ENCODE measurements at places on chromosomes 2 and 18.

- DNase-seq = no peak
Observed at GRCh38 chr18:10563886-10564285, 38.1 kb downstream of the NAPG start.

DNA sequence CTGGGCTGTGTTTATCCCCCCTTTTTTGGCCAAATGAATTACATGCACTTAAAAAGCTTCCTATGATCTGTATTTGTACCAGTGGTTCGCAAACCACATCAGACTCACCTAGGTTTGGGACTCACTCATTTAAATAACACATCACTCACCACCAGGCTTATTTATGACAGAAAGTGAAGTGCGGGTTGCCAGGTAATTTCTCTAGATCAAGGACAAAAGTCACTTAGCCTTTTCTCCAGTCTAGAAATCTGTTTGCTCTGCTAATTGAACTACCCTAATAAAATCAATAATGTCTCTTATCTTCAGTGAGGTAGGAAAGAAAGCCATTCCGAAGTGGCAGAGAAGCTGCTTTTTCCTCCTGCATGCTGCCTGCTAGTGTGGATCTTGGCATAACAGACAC is 88.1 kb upstream of the SLC8A1 start:
- DNase-seq = no peak

DNA sequence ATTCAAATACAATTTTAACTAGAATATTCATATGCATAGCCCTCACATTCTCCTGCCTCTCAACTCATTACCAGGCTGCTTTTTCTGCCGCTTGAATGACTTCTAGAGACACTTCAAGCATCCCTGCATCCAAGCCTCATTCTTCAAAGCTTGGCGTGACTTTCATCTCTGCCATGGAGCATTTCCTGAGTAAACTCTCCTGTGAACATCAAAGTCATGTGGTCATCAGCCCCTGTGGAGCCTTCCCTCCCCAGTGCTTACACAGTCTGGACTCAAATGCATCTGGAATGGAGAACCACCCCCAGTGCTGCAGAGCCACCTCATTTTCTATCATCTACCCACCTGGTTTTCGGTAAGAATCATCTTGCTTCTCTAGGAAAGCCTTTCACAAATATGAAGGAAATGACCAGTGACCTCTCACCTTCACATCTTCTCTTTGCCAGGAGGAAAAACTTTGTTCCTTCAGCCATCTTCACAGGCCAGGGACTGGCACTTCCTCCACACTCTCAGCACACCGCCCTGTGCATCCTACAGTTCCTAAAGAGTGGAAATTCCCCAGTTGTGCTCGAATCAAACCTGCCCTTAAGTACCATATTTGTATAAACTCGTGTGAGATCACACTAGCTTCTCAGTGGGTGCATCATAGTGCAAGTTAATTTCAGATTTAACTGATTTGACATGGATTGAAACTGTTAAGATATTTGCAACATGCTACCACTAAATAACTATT is 116.4 kb downstream of the COL6A3 start:
- DNase-seq = no peak

DNA sequence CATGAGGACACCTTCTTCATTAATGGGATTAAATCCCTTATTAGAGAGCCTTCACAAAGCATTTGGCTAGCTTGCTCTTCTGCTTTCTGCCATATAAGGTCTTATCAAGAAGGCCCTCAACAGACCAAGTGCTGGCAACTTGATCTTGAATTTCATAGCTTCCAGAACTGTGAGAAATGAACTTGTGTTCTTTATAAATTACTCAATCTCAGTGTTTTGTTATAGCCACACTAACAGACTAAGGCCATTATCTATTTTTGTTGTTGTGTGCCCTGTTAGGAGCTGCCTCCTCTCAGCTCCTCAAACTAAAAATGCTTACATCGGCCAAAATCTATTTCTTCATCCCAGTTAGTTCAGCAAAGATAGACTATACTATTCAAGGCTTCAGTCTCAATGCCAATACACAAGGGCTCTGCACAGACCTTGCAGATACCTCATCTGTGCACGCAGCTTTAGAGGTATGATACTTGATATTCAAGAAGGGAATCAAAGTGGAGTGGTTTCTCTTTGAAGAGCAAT is 182.9 kb downstream of the GPD2 start:
- DNase-seq = no peak

DNA sequence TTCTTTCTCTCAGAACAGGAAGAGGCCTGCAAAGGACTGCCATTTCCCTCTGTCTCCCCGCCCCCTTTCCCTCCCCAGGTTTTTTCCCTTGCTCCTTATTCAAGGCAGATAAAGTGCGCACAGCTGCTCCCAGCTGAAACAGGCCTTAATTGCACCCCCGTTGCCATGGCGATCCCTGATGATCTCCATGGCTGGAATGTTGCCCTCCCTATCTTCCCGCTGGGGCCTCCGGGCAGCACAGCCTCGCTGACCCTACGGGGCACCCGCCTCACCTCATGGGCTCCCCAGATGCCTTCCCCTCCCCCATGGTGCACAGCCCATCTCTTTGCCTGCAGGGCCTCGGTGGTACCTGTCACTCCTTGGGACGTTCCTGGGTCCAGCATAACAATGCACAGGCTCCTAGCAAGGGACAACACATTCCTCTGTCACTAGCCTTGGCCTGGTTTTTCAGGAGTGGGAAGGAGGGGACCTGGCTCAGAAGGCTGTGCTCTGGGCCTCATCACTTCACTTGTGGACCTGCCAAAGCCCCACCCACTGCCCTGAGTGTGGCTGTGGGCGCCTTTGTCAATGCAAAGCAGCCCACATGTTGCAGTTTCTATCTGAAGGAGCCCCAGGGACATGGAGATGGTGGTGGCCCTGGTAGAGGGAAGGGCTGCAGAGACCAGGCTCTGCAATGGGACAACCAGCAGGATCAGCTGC is 115.0 kb downstream of the CELF4 start:
- DNase-seq = no peak

- DNase-seq = no peak
Observed at GRCh38 chr2:212030709-212031108, 507.9 kb downstream of the ERBB4 start.

- DNase-seq = no peak
Observed at GRCh38 chr18:39421276-39421675, 1855.7 kb upstream of the CELF4 start.

GRCh38 chr2:56811401-56811800 is 627.6 kb downstream of the CCDC85A start:
- DNase-seq = no peak

GRCh38 chr2:239106966-239107365 is 259.1 kb downstream of the TWIST2 start:
- DNase-seq = no peak

GRCh38 chr2:60512062-60512622 is 41.3 kb downstream of the BCL11A start:
- DNase-seq = no peak

DNA sequence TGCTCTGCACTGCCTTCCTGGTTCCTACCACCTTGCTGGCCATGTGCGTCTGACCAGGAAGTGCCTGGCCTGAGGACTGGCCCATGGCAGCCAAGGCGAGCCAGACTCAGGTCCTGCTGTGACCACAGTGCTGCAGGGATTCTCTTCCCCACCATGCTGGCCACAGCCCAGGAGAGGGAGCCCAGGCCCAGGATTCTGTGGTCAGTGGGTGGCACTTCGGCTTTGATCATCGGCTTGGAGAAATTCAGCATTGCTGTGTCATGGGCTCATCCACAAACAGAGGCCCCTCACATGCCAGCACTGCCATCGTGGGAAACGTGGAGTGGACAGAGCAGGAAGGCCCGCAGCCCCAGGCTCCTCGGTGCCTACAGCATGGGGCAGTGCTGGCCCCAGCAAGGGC is 211.6 kb downstream of the SEPTIN10 start:
- no peak for DNase-seq

- no peak for DNase-seq
Observed at GRCh38 chr2:220165401-220165800, 538.0 kb downstream of the SLC4A3 start.

DNA sequence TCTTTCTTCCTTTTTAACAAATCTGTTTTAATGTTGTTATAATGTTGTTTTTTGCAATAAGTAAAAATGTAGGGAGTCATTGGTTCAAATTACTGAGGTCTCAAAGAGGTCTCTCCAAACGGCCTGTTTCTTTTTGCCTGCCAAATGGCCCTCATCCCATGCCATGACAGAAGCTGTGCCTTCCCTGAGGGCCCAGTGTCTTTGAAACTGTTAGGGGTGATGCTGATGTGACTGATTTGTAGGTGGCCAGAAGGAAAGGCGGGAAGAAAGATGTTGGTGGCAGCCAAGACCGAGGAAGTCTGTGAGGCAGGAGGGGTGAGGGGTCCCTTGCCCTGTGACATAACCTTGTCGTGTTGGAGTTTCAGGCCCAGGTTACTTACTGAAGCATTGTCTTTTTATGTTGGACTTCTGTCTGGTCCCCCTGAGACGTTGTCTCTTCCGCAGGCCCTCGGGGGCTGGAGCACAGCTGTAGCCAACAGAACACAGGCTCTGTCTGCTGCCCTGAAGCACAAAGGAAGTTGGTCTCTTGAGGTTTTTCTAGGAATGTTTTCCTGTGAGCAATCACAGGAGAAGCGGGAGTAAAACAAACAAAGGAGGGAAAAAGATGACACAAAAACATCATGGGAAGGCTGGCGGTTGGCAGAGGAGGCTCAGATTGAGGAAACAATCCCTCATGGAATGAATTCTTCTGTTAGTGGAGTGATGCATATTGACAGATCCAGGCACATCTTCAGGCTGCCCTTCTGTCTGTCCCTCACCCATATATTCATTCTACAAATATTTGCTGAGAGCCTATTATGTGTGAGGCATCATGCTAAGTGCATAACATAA is 4.9 kb upstream of the ST3GAL5 start:
- DNase-seq = no peak

GRCh38 chr18:46950064-46950656 is 32.8 kb downstream of the KATNAL2 start:
- no peak for DNase-seq

DNA sequence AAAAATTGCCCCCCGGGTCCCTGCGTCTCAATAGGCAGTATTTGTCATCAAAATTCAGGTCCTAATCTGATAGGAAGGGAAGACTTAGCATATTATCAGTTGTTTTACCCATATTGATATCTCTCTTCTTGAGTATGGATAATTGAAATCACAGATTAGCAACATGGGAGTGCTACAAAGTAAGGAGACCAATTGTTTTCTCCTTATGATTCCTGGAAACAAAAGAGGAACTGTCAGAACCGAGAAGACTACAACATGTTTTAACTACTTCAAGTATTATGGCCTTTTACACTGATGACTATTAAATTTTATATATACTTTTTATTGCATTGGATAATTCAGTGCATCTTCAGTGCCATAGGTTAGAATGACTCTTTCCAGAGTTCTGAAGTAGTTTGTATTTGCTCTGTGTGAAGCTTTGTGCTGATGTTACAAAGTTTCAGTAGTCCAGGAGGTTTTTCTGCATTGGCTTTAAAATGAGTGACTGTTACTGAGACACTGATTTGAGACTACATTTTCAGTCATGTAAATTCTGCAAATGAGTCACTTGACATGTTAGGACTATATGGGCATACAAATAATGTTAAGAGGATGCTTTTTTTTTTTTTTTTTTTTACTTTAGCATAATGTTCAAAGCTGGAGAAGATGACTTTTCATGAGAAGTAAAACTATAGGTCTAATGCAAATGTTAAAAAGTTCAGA is 19.7 kb upstream of the TLK1 start:
- DNase-seq = no peak

- no peak for DNase-seq
Observed at GRCh38 chr2:74206180-74206688, 7.8 kb downstream of the MTHFD2 start.

DNA sequence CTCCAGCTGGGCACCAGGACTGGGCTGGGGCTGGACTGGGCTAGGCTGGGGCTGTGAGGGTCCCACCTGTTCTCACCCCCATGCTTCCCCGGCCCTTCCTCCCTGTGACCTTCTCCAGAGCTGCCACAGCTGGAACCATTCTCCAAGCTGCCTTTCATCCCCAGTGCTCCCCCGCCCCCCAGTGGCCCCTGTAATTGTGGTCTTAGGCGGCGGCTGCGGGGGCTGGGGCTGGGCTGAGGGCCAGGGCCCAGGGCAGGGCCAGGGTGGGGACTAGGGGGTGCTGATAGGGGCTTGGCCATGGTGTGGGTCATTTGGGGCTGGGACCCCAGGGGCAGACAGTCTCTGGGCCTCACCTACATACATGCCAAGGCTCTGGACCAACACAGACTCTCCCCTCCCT is 2.8 kb upstream of the WNT10A start:
- no peak for DNase-seq

DNA sequence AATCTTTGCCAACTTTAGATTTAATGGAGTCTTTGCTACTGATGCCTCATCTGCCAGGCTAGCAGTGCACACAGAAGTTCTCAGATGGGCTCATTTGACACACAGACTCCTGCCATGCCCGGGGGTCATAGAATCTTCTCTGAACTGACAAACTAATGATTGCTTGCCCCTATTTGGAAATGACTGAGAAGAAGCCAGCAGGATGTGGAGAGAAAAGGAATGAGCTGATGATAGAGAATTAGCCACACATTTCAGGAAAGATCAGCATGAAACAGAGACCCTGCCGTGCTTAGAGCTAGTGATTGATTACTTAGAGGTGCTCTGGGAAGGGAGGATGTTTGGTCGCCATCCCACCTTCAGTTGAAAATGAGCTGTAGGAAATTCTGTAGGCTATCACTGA is 178.5 kb downstream of the TPGS2 start:
- DNase-seq = no peak

DNA sequence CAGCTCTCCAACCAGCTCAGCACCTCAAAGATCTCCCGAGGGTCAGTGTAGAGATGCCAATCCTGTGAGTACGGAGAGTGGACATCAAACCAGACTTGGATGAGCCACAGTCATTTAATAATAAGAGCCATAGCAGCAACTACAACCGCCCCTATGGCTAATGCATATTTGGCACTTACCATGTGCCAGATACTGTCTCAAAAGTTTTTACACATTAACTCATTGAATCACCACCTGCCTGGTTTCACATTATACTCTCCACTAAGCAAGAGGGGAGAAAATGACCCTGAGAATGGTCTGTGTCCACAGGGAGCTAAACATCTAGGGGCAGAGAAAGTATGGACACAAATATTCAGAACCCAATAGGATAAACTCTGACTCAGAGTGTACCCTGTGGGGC is 2.6 kb downstream of the CNPPD1 start:
- DNase-seq = no peak

GRCh38 chr18:10265560-10266333 is 188.7 kb upstream of the APCDD1 start:
- no peak for DNase-seq

DNA sequence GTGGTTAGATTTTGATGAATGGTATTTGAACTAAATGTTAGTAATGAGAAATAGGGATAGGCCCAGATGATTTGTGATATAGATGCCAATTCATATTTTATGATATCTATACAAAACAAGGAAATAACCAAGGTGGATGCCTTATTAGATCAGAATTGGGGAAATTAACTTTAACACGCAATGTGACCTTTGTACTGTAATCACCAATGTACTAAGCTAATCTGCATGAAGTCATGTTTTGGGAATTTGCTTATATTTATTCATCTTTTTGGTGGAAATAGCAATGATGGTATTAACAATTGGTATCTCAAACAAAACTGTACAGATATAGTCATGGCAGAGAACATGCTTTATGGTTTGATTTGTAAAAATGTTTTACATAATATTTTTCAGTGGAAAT is 504.7 kb downstream of the PLCL1 start:
- no peak for DNase-seq

Measured in AG04449 (cell line).